Renal cortical epithelial cell (primary cell): ENCODE measurements at places on chromosomes 1 and 21. TPM values are rescaled to one million over a fixed set of nuclear protein-coding genes. Genes with fewer than 3 reads are reported as not detected.
A peak's percentile ranks its signal among the peaks of the same experiment; 100 is the strongest.

- no peak for DNase-seq
These were observed 107.4 kb downstream of the TBX19 start for GRCh38 chr1:168387781-168388760.

DNA sequence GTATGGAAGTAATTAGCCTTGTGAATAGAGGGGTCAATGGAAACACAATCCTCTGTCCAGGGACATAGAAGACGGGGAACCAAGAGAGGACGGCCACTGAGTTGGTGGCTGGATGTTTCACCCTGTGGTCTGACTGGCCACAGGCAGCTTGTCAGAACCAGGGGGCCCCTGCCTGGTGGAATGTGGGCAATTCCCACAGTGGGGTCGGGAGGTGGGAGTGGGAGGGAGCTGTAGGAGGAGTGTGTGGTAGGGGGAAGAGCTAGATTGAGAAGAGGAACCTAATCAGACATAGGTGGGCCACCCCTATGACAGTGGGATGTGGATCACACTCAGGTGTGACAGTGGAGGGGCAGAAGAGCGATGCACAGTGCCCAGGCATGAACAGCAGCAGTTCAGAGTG is 31.3 kb downstream of the TRIM62 start:
- DNase-seq = no peak

- no peak for DNase-seq
These were observed 256.0 kb upstream of the LYPLAL1 start for GRCh38 chr1:218917656-218918055.

GRCh38 chr1:181028196-181028595 is 5.5 kb upstream of the STX6 start:
- no peak for DNase-seq

DNA sequence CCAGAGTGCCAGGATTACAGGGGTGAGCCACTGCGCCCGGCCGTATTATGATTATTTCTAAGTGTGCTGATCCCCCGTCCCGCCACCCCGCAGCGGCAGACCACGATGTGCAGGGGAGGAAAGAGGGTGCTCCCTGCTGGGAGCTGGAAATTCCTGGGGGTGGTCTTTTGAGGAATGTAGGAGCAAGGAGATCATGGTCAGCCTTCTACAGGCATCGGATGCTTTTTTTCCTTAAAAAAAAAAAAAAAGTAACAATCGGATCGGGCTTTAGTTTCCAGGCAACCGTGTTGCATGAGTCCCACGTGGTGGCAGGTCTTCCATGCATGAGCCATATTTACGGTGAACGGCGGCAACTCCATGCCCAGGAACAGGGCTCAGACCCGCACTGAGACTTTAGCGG is 74.2 kb upstream of the COX20 start:
- no peak for DNase-seq

The BOLA1 gene
- total RNA-seq = 9.7 and 11.0 TPM in 2 replicates

The CCDC185 gene
- total RNA-seq = 0.17 and 1.3 TPM in 2 replicates

The PLCH2 gene
- total RNA-seq = 0.05 and 0.17 TPM in 2 replicates

DNA sequence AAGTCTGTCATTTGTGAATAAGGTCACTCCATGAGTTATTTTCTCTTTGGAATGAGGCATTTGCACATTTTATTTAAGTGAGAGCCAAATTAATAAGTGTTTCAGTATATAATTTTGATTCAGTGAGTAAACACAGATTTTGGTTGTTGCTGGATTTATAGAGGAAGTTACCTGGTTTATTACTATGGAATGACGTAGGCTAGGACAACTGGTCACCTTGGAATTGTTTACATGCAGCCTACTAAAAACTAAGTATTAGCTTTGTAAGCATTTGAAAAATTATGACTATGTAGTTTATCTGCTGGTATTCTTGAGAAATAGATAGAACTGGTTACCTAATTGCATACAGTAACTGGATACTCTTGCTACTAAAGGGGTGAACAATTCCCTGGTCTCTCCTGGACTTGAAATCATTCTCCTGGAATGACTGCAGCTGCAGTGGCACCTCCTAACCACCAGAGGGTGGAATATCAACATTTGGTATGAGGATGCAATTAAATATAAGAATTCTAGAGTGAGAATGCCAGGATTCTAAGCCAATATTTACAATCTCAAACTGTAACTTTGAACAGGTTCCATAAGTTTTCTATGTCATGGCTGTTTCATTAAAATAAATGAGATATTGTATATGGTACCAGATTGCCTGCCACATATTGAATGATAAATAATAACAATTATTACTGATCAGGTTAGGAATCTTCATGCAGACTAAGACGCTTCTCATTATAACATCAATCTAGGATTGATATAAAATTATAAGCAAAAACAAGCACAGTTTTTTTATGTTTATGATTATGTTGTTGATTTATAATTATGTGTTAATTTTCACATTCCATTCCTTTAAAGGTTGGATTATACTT is 3.5 kb upstream of the KRTAP27-1 start:
- peak; percentile 15 for DNase-seq

DNA sequence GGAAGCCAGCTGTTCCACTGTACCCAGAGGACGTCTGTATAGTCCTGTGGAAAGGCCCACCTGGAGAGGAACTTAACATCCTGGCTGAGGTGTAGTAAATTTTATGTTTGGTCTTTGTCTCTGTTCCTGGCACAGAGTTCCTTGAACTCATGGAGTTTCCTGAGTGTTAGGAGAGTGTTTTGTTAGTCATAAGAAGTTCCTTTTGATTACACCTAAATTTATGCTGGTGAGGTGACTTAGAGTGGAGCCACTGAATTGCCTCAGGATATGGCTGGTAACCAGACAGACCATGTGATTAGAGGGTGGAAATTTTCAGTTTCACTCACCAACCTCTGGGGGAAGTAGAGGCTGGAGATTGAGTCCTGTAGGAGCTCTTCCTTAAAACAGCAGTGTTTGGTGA is 57.9 kb downstream of the RASAL2 start:
- DNase-seq = peak; percentile 91

- peak; percentile 22 for DNase-seq
These were observed 8.8 kb upstream of the REN start for GRCh38 chr1:204174958-204175357.

The SFN gene
- total RNA-seq = 21.6 and 97.9 TPM in 2 replicates

GRCh38 chr21:38989745-38990423 is 184.2 kb downstream of the ETS2 start:
- DNase-seq = peak; percentile 48

The DFFB gene
- 5.1 and 5.4 TPM in 2 replicates for total RNA-seq

- DNase-seq = peak; percentile 98
These were observed 166.8 kb upstream of the IVNS1ABP start for GRCh38 chr1:185483664-185484450.

GRCh38 chr1:229093609-229094336 is 177.1 kb upstream of the RAB4A start:
- peak; percentile 22 for DNase-seq

DNA sequence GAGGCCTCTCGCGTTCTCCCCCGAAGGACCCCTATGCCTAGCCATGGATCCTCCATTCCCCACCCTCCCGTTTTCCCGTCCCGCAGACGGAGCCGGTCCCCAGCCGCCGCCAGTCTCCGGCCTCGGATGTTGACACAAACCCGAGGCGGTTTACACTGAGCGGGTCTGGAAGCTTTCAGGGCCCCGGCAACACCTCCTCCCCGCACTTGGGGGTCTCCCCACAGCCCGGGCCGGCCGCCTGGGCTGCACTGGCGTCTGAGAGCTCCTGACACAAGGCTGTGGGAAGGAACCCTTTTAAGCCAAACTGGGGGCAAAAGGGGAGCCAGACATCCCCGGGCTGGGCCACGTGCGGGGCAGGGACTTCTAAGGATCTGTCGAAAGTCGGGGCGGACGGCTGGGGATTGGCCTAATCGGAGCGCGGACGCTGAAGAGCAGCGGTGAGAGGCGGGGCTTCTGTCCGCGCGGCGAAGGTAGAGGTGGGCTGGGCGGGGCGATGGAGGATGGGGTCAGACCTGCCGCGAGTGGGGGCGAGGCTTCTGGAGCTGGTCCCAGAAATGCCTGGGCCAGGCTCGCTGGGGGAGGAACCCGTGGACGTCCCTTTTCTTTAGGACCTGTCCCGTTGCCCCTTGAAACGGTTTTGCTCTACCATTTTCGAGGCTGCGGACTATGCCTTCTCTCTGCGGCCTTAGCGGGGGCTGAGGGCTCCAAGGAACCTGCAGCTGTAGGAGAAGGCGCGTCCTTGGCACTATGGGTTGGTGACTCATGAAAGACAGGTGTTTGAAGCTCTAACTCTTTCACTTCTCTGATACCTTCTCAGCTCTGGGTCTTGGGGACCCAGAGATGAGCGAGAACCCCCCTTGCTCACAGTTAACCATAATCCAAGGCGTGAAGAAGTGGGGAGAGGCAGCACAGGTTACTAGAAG is 1.2 kb upstream of the HPCAL4 start:
- no peak for DNase-seq

DNA sequence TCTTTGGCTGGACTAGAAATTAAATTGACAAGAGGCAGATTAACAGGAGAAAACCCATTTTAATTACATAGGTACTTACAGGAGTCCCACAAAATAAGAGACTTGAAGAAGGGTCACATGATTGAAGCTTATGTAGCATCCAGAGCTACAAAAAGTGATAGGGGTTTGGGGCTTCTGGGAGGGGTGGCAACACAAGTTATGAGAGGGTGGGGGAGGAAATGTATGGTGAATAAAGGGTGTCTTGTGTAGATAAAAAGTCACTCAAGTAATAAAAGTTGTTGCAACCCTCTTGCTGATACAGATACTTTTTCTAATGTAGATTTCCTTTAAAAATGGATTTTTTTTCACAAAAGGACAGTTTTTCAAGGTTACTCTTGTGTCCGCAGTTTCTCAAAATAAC is 24.0 kb downstream of the USP25 start:
- no peak for DNase-seq

- no peak for DNase-seq
These were observed 9.3 kb downstream of the DISP3 start for GRCh38 chr1:11488201-11488770.

- DNase-seq = peak; percentile 87
These were observed 132.2 kb downstream of the ADSS2 start for GRCh38 chr1:244319283-244320132.

The GADD45A gene
- total RNA-seq = 47.8 and 53.8 TPM in 2 replicates

The IGSF9 gene
- not detected in 2 replicates for total RNA-seq

DNA sequence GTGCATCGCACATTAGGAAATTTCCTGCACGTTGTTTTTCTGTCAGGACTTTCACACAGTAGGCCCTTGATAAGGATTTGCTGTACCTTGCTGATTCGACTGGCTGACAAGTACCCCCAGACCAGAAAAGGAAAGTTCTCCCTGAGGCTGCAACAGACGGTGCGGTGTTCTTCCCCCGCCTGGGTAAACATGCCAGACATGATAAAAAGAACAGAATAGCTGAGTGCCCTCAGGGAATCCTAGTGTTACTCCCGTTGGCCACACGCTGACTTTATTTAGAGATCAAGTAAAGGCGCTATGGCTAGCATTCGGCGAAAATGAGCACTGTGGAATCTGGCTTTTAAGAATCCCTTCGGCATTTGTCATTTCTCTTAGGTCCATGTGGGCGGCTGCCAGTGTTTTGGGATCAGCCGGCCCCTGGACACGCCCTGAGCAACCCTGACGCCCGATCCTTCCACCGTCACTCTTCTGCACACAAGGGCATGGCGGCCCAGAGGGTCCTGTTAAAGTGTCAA is 607.7 kb downstream of the KIF26B start:
- no peak for DNase-seq

The CFHR4 gene
- total RNA-seq = not detected in 2 replicates

DNA sequence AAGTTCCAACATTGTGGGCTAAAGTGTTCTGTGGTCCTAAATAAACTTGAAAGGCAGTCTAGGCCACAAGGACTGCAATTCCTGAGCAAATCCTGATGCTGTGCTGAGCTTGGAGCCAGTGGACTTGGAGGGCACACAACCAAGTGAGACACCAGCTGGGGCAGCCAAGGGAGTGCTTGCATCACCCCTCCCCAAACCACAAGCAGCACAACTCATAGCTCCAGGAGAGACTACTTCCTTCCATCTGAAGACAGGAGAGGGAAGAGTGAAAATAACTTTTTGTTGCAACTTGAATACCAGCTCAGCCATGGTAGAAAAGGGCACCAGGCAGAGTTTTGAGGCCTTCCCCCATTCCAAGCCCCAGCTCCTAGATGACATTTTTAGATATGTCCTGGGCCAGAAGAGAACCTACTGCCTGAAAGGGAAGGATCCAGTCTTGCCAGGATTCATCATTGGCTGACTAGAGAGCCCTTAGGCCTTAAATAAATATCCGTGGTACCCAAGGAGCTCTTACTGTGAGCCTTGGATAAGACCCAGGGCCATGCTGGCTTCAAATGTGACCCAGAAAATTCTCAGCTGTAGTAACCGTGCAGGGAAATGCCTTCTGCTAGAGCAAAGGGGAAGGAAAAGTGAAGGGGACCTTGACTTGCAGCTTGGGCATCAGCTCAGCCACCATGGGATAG is 35.4 kb upstream of the LRRC8B start:
- peak; percentile 55 for DNase-seq

GRCh38 chr1:20051218-20051829 is 18.7 kb upstream of the PLA2G5 start:
- no peak for DNase-seq

- peak; percentile 61 for DNase-seq
These were observed 727.6 kb upstream of the CHRM3 start for GRCh38 chr1:238658763-238659162.

GRCh38 chr1:44642925-44643324 is 31.4 kb downstream of the TMEM53 start:
- no peak for DNase-seq

- DNase-seq = no peak
These were observed 14.3 kb downstream of the CD2 start for GRCh38 chr1:116768416-116769103.

The ACOT11 gene
- 1.4 and 2.4 TPM in 2 replicates for total RNA-seq

- no peak for DNase-seq
These were observed 245.7 kb upstream of the PTBP2 start for GRCh38 chr1:96475903-96476302.

- DNase-seq = no peak
These were observed 1182.6 kb downstream of the AMY1C start for GRCh38 chr1:104932030-104932915.

The MX2 gene
- total RNA-seq = 0.15 and 0.17 TPM in 2 replicates

DNA sequence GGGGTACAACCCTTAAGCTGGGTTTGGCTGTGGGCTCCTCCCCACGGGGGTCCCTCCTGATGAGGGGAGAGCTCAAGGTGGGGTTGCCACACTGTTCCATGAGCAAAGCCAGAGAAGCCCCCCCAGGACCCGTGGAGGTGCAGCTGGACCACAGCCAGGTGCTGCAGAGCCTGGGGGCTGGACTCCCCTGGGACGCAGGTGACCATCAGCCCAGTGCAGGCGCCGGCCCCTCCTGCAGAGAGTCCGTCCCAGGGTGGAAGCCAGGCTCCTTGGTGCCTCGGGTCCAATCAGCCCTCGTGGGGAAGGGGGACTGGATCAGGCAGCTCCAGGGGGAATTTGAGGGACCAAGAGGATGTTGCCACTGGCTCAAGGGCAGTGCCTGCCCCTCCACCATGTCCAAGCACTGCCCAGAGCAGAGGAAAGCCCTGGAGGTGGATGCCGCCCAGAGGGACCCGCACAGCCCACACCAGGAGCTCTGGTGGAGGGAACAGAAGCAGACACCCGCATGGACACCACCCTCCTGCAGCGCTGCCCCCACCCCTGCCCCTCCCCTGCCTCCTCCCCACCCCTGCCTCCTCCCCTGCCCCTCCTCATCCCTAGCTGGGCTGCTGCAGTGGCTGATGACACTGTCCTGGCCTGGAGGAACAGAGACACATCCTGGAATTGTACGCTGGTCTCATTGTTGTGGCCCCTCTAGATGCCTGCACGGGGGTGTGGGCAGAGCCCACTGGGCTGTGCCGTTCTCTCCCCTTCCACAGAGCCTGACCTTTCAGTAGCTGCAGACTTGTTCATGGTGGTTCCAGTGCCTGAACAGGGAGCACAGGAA is 30.8 kb upstream of the COL18A1 start:
- DNase-seq = no peak

The SNAP47 gene
- 44.1 and 65.5 TPM in 2 replicates for total RNA-seq

GRCh38 chr1:203278885-203279406 is 26.4 kb upstream of the BTG2 start:
- DNase-seq = no peak
